Activated CD4-positive, alpha-beta T cell treated with anti-CD3 and anti-CD28 coated beads, Interleukin-2, amount 10 ng/mL, durations not matched to agents 24 days and 14 days (primary cell): ENCODE measurements at places on chromosomes 6 and 20. TPM values are rescaled to one million over a fixed set of nuclear protein-coding genes. Genes with fewer than 3 reads are reported as not detected.

EMILIN3 gene
- total RNA-seq = 0.58 and 0.73 TPM in 2 replicates

MMP24 gene
- 0.05 TPM in 1 of 2 replicates, not detected in the other for total RNA-seq

WFDC10B gene
- not detected in 2 replicates for total RNA-seq

HLA-DMA gene
- total RNA-seq = 8.1 and 8.7 TPM in 2 replicates

HLA-DRA gene
- 12.9 and 14.0 TPM in 2 replicates for total RNA-seq

ZNF76 gene
- total RNA-seq = 31.0 and 31.4 TPM in 2 replicates

KIF13A gene
- not detected in 2 replicates for total RNA-seq

DEF6 gene
- total RNA-seq = 103 and 113 TPM in 2 replicates

PDE10A gene
- not detected in 2 replicates for total RNA-seq
